DMS 273 treated with DMSO at 0.1 percent for 48 hours (cell line): ENCODE measurements at places on chromosomes 12 and 14.

DNA sequence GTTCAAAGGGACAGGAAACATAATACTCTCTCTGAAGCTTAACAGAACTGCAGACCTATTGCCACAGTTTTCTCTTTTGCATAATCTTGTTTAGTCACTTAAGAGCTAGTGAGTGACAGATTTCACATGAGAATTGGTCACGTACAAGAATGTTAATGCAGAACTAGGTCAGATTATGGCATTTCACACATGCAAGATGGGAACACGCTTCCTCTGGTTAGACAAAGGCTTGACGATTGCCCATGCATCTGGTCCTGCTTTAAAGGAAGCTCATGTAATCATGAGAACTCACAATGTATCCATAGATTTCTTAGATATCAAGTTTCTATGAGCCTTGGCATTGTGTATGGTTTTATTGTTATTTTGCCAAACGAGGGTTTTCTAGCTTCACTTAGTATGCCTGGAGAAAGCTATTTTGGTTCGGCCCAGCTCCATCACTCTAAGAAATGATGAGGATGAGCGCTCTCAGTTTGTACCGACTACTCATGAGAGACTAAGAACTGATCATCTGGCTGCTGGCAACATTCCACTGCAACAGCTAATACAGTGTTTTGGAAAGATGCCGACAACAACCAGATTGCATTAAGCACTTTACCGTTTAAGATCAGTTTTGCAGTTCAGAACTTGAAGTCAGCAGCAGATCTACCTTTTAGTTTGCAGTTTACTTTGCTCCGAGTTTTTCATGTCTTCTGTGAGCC lies 380.0 kb downstream of the DIO2 start:
- peak; percentile 8 for DNase-seq

GRCh38 chr12:62625228-62625627 lies 158.6 kb downstream of the MON2 start:
- DNase-seq = no peak

GRCh38 chr12:100145643-100146042 lies 3.0 kb upstream of the BLTP3B start:
- DNase-seq = no peak

GRCh38 chr12:130428116-130428515 lies 90.4 kb downstream of the PIWIL1 start:
- DNase-seq = no peak

DNA sequence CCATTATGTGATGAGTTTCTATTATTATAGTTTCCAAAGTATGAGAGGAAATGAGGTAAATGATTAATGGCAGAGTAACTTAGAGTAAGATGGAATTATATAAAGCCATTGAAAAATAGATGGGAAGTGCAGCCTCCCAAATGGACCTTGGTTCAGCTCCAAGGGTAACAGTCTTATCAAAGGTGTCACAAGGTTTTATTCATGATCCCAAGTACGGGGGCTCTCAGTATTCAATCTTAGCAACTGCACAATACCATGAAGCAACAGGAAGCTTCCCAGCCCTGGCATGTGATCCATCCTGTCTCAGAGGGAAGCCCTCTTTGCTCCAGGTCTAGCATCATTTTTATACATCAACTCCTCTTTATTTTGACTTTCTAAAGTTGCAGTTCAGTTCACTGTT lies 948.2 kb downstream of the GALC start:
- no peak for DNase-seq

DNA sequence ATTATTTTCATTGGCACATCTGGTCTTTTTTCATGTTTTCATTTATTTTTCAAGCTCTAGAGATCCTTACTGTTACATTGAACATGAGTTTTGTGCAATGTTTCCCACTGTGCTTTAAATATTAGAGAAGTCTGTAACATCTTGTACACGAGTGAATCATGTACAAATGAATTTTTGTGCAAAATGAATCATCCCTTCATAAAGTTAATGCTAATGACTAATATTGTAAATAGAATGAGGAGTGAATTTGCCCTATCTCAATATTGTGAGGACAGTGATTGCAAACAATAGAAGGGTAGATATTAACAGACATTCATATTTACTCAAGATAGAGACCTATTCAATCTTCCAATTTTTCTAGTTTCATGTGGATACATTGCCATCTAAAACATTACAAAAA lies 463.3 kb upstream of the FOXG1 start:
- DNase-seq = no peak

GRCh38 chr12:64072916-64073575 lies 149.1 kb downstream of the KICS2 start:
- no peak for DNase-seq

DNA sequence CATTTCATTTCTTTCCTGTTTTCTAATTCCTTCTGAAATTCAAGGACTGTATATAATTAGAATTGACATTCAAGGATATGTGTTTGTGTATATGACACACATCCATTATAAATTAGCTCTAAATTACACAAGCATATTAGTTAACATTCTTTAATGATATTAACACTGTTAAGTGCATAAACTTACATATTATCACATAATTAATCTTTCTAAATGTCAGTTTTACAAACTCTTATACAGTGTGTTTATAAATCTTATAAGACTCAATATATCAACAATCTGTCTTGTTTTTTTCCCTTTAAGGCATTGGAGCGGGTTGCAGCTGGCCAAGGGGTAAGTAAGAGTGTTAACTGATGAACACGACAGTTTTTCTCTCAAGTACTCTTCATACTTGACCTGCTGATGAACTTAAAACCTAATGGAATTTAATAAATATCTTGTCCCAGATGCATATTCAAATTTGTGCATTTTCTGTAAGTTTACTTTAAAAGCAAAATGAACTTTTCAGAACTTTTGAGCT lies 76.1 kb downstream of the METTL25 start:
- DNase-seq = no peak

GRCh38 chr12:102406033-102406584 lies 74.3 kb downstream of the IGF1 start:
- peak; percentile 6 for DNase-seq

- no peak for DNase-seq
These were observed 174.7 kb upstream of the DAAM1 start for GRCh38 chr14:59013672-59014298.

GRCh38 chr14:79730953-79731352 lies 480.4 kb downstream of the DIO2 start:
- no peak for DNase-seq

DNA sequence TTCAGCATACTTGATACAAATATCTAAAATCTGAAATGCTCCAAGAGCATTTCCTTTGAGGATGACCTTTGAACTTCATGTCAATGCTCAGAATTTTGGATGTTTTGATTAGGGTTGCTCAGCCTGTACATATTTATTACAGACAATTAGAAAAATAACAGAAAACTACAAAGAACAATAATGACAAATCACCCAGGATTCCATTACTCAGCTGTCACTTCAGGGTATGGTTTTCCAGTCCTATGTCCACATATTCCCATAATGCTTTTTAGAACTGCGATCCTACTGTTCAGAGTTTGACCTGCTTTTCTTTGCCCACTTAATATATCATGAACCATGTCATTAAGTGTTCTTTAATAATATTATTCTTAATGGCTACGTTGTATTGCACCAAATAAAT lies 11.4 kb downstream of the DLGAP5 start:
- no peak for DNase-seq

DNA sequence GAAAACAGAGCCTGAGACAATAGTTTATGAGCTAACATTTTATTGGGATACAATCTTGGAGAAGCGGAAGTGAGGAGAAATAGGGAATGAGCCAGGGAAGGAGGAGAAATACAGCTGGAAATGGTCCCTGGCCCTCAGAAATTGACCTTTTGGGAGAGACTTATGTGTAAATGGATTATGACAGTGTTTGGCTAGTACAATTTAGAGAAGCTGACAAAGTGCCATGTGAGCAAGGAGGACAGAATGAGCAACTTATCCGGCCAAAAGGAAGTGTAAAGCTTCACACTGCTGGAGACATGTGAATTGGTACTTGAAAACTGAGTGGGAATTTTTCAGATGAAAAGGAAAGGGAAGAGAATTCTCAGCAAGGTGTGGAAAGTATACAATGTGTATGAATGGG lies 2.9 kb downstream of the GLIPR1 start:
- DNase-seq = no peak

GRCh38 chr12:93778306-93778705 lies 101.1 kb downstream of the CRADD start:
- DNase-seq = no peak

DNA sequence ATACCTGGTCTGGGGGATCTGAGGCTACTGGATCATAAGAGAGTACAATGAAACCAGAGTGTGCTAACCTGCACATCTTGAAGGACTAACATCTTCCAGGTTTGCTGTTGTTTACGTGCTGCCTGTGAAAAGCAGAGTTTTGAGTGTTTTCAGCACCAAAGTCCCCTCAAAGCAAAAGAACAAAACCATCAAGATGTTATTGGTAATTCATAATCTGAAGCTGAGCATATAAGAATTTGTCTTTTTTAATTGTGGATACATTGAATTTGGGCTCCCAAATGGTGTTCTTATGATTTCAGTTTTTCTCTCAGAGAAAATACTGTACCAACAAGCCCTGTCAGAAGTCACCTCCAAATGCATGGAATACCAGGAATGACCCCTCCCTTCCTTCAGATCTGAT lies 110.2 kb downstream of the BTG1 start:
- DNase-seq = no peak

- DNase-seq = no peak
These were observed 600 bp downstream of the PNN start for GRCh38 chr14:39175445-39176262.

- no peak for DNase-seq
These were observed 54.9 kb downstream of the VWF start for GRCh38 chr12:6069437-6070093.

DNA sequence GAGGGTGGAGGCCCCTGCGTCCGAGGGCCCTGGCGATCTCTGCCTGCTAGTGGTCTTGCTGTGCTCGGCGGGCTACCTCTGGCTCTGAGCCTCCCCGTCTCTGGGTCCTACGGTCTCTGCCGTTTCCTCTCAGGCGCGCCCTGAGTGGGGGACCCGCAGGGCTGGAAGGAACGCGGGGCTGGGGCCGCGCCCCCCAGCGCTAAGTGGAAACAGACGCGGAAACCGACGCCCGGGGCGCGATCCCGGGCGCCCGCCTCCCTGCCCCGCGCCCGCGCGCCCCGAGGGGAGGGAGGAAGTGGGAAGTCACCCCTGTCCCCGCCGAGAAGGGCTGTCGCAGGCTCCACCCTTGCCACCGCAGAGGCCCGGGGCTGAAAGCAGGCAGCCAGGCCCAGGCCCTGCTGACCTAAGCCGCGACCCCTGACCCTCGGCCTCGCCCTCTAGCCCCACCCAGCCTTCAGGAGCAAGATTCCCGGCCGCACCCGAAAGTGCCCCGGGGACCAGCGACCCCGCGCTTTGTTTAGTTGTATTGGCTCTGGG lies 831 bp downstream of the CRIP1 start:
- DNase-seq = no peak

DNA sequence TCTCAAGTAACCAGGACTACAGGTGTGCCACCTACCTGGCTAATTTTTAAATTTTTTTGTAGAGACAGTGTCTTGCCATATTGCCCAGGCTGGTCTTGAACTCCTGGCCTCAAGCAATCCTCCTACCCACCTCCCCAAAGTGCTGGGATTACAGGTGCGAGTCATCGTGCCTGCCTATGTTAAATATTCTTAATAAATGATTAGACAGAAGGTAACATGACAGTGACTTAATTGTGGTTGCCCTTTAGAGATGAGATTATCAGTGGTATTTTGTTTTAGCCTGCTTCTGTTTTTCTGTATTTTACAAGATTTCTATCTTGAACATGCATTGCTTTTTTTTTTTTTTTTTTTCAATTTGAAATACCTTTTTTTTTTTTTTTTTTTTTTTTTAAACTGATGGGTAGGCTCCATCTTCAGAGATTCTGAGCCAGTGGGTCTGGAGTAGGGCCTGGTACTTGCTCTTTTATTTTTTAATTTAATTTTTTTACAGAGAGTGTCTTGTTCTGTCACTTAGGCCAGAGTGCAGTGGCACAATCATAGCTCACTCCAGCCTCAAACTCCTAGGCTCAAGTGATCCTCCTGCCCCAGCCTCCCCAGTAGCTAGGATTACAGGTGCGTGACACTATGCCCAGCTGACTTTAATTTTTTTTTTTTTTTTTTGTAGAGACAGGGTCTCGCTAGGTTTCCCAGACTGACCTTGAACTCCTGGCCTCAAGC lies 88.4 kb downstream of the BORCS5 start:
- no peak for DNase-seq

- DNase-seq = no peak
These were observed 54.4 kb downstream of the AKAP6 start for GRCh38 chr14:32383364-32384009.

DNA sequence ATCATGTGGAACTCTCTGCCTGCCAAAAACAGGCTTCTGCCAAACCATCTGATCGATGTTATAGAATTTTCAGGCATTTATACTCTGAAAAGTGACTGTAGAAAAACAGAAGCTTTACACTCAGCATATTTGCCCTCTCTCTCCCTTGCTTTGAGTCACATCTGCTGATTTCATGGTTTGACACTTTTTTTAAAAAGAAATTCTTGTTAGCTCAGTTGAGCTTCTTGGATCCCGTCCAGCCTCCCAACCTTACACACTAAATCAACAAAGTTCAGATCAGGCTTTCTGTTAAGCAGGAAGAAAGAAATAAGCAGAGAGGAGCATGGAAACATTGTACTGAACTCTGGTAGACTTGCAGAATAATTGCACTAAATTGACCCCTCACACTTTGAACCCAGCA lies 193.6 kb upstream of the SEL1L start:
- no peak for DNase-seq

GRCh38 chr14:62914025-62914424 lies 131.2 kb downstream of the KCNH5 start:
- no peak for DNase-seq

DNA sequence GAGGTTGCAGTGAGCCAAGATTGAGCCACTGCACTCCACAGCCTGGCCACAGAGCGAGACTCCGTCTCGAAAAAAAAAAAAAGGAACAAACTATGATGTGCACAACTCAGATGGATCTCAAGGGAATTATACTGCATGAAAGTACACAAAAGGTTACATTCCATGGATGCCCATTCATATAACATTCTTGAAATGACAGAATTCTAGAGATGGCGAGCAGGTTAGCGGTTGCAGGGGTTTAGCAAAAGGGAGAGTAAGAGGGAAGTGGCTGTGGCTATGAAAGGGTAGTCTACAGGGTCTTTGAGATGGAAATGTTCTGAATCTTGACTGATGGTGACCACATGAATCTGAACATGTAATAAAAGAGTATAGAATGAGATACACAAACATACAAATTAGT lies 49.7 kb downstream of the CKB start:
- no peak for DNase-seq

- no peak for DNase-seq
These were observed 143.2 kb upstream of the SEL1L start for GRCh38 chr14:81676879-81677278.

GRCh38 chr12:3158851-3159465 lies 81.8 kb downstream of the TSPAN9 start:
- DNase-seq = no peak

GRCh38 chr14:69050240-69051184 lies 71.4 kb upstream of the ACTN1 start:
- no peak for DNase-seq

DNA sequence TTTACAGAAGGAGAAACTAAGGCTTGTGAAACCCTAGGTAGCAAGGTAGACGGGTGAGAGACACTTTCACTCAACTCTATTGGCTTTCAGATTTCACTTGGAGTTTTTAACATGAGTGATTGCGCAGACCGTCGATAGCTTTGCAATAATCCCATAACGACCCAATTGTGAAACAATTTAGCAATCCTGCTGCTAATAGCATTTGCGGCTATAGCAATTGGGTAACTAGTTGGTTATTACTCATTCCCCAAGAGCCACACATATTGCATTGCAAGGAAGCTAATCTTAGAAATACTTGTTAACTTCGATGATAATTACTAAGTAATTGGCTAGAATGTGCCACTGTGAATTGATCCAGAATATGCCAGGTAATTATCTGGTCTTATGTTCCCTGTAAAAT lies 159.9 kb upstream of the NOS1 start:
- no peak for DNase-seq
